ENCODE measurements at places on chromosomes 3 and 15. TPM values are rescaled to one million over a fixed set of nuclear protein-coding genes. Genes with fewer than 3 reads are reported as not detected.

The DET1 gene
- 14.1 TPM for total RNA-seq

The OSTN gene
- not detected for total RNA-seq

The PARP15 gene
- 172 TPM for total RNA-seq

The SOX2 gene
- total RNA-seq: not detected

The USP8 gene
- total RNA-seq: 126 TPM

The MYO5C gene
- total RNA-seq: 4.5 TPM

The CHRNA5 gene
- 1.2 TPM for total RNA-seq

All from B cell (primary cell).